Activated CD8-positive, alpha-beta memory T cell treated with anti-CD3 and anti-CD28 coated beads for 1 hour (primary cell): ENCODE measurements at places on chromosomes 4 and X.

DNA sequence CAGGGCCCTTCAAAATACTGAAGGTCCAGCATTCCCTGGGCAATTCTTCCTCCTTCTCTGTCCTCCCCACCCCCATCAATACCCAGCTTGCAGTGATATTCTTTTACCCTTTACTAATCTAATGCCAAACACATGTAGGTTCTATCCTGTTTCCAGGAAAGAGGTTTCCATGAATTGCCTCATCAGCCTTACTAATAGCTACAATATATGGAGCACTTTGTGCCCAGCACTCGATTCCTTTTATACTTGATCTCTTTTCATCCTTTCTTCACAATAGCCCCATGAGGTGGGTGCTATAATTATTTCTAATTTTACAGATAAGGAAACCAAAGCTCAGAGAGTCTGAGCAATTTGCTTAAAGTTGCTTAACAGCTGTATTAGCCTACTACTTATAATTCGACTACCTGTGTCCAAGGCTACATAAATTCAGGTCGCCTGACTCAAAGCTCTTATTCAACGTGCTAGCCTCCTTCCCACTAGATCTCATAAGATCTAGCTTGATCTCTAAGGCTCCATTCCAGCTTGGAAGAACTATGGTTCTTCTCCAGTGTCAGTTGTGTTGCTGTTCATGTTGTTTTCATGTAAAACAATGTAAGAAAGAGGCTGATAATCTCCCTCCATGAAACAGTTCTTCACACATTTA lies 229.6 kb upstream of the PGRMC2 start:
- no peak for DNase-seq

DNA sequence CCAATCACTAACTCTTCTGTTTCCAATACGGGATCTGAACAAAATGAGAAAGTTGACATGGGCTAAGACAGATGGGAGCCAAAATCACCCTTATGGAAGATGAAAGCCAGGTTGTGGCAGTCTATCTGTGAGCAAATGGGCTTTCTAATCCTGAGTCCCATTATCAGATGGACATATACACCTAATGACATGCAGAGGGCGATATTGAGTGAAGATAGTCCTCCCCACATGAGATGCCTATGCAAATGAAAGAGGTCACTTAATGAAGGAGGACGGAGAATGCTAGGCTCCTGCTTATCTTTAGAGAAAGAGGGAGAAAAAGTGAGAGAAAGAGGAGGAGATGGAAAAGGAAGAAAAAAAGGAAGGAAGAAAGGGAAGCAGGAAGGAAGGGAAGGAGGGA lies 547.5 kb downstream of the NLGN4X start:
- no peak for DNase-seq

DNA sequence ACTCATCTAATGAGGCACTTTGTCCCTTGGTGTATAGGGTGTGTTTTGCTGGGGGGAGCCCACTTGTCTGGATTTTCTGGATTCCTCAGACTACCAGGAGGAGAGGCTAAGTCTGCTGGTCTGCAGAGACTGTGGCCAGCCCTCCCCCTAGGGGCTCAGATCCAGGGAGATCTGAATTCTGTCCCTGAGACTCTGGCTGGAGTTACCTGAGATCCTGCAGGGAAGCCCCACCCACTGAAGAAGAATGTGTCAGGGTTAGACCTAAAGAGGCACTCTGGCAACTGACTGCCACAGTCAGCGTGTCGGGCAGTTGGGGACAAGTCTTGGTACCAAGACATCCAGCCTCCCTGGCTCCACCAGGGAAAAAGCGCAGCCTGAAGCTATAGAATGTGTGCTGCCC lies 138.9 kb downstream of the DCAF12L2 start:
- no peak for DNase-seq

DNA sequence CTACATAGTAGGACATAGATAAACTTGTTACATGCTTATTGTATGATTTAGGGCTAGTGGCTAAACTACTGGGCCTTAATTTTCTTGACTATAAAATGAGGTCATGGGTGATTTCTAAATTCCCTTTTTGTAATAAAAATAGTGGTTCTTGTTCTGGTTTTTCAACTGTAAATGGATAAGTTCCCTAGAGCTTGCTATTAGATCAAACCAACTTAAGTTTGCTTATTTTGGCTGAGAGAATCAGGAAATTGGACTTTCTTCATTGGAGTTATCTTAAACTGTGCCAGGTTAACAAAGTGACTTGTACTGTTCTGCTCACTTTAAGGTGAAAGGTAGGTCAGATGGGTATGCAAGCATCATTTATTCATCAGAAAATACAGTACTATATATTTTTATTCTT lies 78.3 kb downstream of the PDLIM5 start:
- no peak for DNase-seq

DNA sequence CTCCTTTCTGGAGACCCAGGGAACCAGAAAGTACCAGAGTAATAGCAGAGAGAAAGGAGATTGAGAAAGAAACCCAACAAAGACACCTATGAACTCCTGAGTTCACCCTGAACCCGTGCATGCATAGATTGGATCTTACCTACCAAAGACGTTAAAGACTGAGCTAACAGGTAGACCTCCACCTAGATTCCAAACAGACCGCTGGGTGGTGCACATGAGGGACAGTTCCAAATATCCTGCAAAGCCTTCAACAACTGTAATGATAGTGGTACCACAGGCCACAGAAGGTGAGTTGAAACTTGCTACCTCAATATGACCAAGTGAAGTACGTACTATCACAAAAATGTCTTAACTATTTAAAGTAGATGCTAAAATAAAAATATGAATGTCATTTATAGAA lies 34.0 kb upstream of the NR0B1 start:
- no peak for DNase-seq

DNA sequence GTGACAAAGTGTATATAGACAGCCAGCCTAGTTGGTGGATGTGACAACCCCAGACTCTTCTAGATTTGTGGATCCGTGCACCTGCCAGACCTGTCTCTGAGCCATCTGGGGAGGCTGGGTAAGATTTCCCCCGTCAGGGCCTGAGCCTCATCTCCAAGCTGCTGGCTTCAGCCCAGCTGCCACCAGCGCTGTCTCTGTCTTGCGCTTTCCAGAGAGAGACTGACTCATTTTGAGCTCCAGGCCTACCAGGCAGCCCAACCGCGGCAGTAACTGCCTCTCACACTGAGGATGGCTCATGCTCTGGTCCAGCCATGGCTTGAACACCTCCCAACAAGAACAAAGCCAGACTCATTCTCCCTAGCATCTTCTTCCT lies 26.4 kb downstream of the NOP14 start:
- no peak for DNase-seq

- no peak for DNase-seq
Observed at GRCh38 chrX:20267931-20268701, 1.4 kb upstream of the RPS6KA3 start.

DNA sequence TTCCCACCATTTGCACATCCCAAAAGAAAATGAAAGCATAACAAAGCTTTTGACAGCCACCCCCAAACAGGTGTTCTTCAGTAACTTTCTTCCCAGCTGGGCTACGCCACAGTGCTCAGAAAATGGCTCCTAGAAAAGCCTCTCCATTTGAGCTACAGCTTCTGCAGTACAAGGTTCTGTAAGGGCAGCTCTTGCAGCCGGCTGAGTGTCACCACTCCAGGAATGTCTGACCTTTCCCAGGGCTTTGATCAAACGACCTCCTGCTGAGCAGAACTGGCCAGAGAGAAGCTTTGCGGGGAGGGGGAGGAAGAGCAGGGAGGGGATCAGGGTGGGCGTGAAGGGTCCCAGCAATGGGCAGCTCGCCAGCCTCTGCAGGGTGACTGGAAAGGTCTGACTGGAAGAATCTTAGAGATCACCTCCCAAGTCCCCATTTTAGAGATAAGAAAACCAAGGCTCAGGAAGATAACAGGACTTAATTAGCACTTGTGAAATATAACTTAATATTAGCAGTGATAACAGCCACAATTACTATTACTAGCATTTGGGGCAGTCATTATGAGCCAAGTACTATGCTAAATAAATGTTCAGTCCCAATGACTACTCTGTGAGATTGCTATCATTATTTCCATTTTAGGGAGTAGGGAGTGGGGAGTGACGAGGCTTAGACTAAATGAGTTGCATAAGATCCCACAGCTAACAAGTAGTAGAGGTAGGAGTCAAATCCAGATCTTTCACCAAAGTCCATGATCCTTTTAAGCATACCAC lies 51.1 kb downstream of the LEF1 start:
- no peak for DNase-seq

DNA sequence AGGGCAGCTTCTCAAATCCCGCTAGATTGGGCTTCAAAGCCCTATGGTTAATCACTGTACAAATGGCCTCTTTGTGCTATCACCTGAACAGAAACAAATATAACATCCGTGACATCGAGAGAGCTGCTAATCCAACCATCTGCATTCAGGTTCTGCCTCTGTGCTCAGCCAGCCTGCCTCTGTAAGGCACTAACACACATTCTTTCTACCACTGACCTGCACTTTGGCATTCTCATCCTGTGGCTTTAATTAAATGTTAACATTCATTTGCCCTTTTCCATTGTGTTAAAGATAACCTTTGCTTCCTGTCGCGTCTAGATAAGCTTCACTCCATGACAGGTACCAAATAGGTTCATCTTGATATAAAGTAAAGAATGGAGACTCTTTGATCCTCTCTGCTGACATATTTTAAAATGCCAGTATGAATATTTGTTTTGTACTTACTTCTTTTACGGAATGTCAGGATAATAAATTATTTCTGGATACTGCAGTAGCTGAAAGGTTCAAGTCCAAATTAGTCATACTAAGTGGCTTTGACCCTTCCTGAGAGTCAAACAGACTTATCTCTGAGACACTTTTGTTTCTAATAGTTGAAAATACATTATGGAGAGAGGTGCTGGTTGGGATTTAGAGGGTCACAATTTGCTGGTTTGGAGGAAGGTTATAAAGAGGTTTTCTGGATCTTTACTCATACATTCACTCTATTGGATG lies 505.7 kb downstream of the PACRGL start:
- DNase-seq: no peak

- no peak for DNase-seq
Observed at GRCh38 chr4:120327276-120327675, 260.6 kb upstream of the MAD2L1 start.

DNA sequence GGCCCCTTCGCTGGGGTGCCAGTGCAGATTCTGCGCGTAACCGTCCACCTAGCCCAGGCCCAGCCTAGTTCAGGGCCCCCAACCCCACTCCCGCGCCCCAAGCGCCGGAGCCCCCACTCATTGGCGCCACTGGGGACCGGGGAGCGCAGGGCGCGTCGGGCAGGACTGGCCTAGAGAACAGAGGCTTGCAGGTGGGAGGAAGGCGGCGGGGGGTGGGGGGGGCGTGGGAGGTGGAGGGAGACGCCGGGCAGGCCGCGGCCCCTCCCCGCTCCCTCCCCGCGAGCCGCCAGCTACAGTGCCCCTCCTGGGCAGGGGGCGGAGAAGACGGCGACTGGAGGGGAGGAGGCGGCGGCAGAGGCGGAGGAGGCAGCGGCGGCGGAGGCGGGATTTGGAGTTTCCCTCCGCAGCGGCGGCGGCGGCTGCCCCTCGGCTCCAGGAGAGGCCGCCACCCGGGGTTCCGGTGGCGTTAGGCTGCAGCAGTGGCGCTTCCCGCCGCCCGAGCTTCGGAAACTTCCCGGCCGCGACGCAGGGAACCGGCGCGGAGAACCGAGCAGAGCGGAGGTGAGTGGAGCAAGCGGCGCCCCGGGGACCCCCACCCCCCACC lies 4.8 kb upstream of the DUSP9 start:
- DNase-seq: no peak

GRCh38 chr4:3346146-3346545 lies 53.3 kb downstream of the RGS12 start:
- no peak for DNase-seq

- DNase-seq: no peak
Observed at GRCh38 chr4:37481547-37482122, 204.5 kb downstream of the RELL1 start.

DNA sequence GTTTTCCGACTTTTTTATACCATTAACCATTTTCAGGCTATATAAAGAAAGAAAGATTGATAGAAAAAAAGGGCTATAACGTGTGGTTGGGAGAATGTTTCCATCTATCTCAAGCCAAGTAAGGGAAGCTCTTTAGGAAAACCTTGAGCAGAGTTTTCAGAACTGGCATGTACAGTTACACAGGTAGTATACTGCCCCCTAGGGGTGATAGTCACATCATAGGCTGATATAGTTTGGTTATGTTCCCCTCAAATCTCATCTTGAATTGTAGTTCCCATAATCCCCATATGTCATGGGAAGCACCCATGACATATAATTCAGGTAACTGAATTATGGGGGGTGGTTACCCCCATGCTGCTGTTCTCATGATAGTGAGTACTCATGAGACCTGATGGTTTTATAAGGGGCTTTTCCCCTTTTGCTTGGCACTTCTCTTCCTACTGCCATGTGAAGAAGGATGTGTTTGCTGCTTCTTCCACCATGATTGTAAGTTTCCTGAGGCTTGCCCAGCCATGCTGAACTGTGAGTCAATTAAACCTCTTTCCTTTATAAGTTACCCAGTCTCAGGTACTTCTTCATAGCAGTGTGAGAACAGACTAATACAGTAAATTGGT lies 186.8 kb downstream of the TMA16 start:
- no peak for DNase-seq

DNA sequence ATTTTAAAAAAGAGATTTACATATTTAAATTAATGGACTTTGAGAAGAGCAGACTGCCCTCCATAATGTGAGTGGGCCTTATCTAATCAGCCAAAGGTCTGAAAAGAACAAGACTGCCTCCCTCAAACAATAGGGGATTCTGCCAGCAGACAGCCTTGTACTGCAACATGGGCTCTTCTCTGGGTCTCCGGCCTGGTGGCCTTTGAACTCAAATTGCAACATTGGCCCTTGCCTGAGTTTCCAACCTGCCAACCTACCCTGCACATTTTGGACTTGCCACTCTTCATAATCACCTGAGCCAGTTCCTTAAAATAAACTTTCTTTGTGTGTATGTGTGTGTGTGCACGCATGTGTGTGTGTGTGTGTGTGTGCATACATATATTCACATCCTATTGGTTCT lies 90.8 kb upstream of the OTUD4 start:
- DNase-seq: no peak

GRCh38 chrX:44432641-44433040 lies 89.2 kb upstream of the EFHC2 start:
- DNase-seq: no peak

DNA sequence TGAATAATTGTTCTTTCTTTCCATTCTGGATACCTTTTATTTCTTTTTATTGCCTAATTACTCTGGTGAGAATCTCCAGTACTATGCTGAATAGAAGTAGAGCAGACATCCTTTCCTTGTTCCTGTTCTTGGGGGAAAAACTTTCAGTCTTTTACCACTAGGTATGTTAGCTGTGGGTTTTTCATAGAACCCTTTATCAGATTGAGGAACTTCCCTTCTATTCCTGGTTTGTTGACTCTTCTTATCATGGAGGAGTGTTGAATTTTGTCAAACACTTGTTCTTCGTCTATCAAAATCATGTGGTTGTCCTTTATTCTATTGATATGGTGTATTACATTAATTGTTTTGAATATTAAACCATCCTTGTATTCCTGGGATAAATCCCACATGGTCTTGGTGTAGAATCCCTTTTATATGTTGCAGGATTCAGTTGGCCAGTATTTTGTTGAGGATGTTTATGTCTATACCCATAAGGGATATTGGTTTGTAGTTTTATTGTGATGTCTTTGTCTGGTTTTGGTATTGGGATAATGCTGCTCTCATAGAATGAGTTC lies 23.6 kb downstream of the SH3BP2 start:
- no peak for DNase-seq

GRCh38 chr4:111400741-111401140 lies 744.5 kb upstream of the FAM241A start:
- no peak for DNase-seq

GRCh38 chr4:183580370-183580769 lies 75.5 kb downstream of the ING2 start:
- no peak for DNase-seq
